ENCODE measurements at places on chromosomes 3 and 15.

DNA sequence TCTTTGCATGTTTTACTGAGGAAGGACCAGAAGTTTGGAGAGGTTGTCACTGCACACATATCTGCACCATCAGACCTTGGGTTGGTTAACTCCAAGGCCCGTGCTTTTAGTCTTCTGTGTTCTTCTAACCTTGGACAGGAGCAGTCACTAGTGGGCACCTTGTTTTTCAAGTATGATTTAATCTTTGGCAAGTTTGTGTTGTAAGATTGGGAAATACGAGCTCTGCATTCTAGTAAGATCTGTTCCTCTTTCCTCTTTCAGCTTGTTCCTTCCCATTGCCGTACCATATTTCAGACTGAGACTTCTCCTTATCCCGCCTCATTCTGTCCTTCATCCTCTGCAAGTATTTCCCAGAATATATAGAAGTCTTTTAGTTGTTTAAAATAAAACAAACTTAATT lies 5.1 kb downstream of the TMOD2 start:
- no peak for DNase-seq

DNA sequence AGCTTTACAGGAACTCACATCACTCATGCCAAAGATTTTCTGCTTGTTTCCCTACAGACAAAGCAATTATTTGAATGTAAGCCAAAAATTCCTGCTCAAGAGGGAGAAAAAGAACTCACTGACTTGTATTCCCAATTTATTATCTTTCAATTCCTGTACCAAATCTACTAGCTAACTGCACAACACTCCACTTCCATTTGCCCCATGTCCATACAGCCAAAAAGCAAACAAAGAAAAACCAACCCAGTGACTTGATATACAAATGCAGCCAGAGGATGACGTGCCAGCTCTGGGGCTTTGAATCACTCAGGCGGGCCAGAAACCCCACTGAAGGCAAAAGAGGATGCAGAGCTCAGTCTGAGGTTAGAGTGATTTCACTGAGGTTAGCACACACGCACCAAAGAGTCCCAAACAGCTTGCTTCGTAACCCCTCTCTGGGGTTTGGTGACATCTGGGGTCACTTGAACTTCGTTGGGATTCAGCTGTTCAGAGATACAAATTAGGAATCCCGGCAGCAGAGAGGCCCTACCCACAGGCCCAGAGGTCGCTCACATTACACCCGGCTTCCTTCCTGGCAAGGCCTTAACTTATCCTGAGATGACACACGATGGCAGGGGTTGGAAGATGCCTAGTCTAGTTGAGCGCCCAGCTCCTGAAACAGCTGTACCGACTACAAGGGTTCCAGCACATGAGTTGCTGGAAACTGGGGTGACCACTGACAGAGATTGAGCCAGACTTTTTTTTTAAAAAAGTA lies 1.6 kb downstream of the RFTN1 start:
- peak; percentile 56 for DNase-seq

DNA sequence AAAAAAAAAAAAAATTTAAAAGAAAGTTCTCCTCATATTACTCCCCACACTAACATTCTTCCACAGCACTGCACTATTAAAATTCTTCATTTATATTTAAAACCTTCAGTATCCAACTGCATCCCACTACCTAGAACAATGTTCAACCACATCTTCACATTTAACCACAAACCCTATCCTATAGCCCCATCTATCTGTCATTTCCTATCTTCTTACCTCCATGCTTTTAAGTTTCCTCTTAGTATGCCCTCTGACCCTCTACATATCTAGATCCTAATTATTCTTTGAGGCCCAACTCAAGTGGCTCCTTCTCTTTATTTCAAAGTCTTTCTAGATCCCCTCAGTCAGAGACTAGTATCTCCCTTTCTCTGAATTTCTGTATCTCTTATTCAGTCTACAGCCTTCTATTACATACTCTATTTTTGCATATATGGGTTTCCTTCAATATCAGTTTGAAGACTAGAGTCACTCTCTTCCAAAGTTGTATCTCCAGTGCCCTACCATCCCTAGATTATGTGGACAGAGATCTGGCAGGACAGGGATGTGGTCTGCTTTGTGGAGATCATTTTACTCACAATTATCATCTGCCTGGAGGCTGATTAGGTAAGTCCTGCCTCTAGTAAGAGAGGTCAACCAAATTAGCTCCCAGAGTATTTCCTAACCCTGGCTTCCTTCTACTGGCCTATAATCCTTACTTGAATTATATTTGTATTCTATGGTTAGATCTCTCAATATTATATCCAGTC lies 1.4 kb downstream of the CIAO2A start:
- DNase-seq, result no peak

- no peak for DNase-seq
Measured at GRCh38 chr3:69542089-69542804, 156.4 kb upstream of the FRMD4B start.

All from stimulated activated CD4-positive, alpha-beta T cell treated with anti-CD3 and anti-CD28 coated beads, Interleukin-12 subunit alpha, Interleukin-12 subunit beta, amount 100 ng/mL, for 4 hours (primary cell).